ENCODE measurements at places on chromosomes 2 and 18.

DNA sequence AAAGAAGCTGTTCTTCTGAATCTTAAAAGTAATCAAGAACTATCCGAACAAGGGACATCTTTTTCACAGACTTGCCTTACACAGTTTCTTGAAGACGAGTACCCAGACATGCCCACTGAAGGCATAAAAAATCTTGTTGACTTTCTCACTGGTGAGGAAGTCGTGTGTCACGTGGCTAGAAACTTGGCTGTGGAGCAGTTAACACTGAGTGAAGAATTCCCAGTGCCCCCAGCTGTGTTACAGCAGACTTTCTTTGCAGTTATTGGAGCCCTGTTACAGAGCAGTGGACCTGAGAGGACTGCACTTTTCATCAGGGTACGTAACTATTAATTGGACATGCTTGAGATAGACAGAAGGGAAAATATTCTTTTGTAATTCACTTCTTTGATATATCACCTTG is 2.4 kb downstream of the MRPL44 start:
- DNase-seq, result no peak

GRCh38 chr2:124580263-124580662 is 555.2 kb downstream of the CNTNAP5 start:
- no peak for DNase-seq

DNA sequence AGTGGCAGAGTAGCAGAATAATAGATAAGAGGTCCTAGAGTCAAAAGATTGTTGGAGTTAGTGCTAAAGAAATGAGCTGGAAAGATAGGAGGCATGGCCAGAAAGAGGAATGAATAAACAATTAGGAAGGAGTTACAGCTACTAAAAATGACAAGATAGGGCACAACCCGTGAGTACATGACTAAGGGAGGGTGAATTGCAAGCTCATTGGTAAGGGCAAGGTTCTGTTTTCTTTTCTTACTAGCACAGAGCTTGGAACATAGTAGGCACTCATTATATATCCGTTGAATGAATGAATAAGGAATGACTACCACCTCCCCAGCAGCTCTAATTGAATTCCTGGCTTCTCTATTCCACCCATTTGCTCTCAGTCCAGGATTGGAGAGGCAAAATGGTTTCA is 5.7 kb upstream of the MARCO start:
- DNase-seq, result no peak

DNA sequence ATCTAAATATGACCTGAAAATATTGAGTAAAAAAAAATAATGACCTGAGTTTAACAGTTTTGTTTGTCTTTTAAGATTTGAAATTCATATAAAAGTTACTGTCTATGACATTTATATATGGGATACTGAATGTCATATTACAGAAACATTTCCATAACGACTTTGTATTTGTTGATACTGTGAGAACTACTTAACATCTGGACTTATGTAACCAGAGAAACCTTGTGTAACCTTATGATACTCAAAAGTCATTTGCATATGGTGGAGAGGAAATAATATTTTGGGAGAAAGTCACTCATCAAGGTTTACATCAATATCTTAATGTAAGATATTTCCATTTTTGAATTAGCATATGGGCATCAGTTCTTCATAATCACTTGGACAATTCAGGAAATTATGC is 12.6 kb downstream of the MFSD6 start:
- DNase-seq, result no peak

DNA sequence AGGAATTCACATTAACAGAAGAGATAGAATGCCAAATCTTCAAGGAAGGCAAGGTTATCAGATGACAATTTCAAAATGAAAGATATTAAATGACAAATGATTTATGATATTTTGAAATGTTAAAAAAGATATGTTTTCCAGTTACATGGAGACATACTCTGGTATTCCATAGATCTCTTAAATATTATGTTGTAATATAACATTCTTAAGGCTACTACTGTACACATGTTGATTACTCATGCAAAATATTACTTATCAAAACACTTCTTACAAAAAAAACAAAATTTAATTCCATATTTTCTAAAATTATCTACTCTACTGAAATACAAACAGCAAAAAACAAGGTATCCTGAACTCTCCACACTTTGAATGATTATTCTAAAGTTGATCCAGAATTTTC is 22.9 kb downstream of the RTTN start:
- DNase-seq, result no peak

DNA sequence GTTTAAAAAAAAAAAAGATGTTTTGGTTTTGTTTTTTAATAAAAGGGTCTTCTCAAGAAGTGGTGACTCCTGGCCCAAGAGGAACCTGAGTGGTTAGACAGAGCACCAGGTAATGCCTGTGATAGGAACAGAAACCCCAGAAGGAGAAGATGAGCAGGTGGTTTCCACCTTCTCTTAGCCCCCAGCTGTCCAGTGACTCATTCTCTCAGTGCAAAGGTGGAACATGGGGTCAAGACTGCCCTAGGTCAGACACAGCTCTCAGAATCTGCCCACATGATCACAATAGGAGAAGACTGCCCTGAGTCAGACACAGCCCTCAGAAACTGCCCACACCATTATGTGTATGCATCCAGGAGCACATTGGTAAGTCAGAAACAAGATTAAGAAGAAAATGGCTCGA is 61.8 kb downstream of the TBC1D8 start:
- DNase-seq, result no peak

GRCh38 chr2:88099798-88100488 is 27.9 kb downstream of the FABP1 start:
- DNase-seq, result no peak

DNA sequence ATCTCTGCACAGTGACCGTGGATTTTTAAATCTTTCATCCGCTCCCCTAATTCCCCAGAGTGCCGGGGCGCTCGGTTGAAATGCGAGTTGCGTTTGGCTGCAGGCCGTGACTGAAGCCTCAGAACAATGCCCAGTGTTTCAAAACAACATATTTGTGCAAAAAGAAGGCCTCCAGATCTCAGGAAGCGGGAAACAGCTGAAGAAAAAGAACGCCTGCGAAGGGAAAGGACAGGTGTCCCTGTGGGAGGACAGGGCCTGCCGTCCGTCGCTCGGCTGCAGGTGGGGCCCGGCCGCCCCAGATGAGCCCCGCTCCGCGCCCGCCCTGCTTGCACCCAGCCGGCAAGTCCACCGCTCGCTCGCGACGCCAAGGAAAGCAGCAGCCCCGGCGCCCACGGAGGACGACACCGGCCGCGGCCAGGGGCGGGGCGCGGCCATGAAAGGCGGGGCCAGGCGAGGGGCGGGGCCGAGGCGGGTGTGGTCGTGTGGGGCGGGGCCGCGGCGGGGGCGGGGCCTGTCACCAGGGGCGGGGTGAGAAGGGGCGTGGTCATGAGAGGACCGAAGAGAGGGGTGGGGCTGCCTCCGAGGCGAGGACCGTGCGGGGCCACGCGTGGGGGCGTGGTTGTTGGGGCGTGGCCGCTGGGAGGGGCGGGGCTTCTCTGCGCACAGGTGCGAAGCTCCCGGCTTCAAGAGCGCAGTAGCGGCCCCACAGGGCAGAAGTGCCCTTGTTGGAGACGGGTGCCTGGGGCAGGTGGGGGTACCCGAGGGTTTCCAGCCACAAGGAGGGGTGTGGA is 17.6 kb upstream of the BOK start:
- peak; percentile 66 for DNase-seq

DNA sequence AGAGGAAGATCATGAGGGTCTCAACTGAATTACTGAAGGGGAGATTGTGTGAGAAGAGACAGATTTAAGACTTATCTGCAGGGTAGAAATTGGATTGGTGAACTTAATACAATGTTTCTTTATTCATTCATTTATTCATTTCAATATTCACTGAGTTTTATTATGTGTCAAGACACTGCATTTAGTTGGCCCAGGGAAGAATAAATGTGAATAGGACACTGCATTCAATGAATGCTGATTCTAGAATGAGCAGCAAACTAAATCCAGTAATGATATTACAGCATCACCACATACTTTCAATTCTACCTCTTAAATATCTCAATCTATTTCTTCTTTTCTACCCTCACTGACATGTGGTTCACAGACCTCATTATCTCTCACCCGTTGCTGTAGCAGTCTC is 149.0 kb upstream of the TACR1 start:
- no peak for DNase-seq

DNA sequence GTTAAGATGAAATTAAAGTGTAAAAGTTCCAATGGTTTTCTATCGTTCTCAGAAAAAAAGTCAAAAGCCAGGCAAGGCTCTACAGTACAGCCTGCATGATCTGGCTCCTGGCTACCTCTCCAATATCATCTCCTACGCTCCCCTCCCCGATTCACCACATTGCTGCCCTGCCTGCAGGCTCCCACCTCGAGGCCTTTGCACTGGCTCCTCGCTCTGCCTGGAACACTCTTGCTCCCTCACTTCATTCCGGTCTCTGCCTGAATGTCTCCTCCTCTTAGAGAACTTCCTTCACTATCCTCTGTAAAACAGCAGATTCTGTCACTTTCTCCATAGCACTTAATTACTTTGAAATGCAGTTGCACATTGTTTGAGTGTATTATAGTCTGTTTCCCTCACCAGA is 72.5 kb downstream of the KLF7 start:
- no peak for DNase-seq

DNA sequence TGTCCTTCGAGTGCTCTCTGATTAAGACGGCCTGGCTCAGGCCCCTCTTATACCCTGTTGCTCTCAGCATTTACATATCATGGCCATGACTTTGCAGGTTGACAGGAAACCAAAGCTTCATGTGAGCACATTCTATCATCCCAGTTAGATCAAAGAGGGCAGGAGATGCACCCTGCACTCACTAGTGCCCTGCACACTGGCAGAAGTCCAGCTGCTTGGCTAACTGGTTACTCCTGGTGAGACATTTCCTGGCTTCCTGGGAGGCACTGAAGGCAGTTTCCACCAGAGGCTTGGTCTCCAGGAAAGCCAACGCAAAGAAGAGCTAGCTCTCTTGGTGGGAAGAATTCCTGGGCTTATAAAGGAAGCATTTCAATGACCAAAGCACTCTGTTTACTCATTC is 66.3 kb downstream of the LIPG start:
- no peak for DNase-seq

GRCh38 chr2:32947484-32948143 is 861 bp downstream of the LTBP1 start:
- peak; percentile 6 for DNase-seq

DNA sequence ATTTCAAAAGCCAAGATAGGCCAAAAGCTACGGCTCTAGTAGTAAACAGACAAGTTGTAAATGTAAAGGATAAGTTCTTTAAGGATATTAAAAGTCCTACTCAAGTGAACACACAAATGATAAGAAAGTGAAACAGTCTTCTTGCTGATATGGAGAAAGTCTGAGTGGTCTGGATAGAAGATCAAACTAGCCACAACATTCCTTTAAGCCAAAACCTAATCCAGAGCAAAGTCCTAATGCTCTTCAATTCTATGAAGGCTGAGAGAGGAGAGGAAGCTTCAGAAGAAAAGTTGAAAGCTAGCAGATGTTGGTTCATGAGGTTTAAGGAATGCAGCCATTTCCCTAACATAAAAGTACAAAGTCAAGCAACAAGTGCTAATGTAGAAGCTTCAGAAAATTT is 111.7 kb upstream of the ZEB2 start:
- no peak for DNase-seq

DNA sequence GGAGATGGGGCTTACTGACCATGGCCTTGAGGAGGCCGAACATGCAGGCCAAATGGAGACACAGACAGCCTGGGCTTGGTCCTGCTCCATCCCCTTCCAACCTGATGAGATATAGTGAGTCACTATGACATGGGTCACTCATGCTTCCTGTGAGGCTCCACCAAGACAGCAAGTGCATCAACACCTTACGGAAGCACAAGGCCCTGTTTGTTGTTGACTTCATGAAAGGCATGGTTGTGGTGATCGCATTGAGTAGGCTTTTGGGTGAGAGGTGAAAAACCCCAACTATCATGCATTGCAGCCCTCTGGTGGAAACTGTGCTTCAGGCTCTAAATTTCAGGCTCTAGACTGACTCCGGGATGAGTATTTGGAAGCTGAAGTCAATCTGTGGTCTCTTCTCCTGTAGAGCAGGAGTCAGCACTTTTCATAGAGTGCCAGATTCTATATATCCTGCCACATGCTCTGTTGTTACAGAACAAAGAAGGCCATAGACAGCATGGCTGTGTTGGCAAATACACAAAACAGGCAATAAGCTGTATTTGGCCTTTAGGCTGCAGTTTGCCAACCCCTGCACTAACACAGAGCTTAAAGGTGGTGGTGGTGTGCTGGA is 10.1 kb downstream of the IL37 start:
- no peak for DNase-seq

- DNase-seq, result no peak
Measured at GRCh38 chr18:78271790-78272189, 707.8 kb upstream of the SALL3 start.

DNA sequence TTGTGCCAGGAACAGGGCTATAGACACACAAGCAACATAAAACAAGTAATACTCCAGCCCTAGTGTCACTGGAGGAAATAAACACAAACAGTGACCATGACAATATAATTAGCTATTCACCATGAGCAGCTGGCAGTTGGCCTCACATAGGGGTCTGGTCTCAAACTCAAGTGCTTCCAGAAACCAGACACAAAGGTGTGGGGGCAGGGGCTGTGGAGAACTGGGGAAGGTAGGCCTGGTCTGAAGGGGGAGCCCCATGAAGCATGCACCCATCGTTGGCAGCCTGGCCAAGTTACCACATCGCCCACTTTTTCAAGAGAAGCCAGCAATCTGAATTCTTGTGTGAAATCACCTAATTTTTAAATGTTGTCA is 49.5 kb upstream of the SP3 start:
- DNase-seq, result no peak

DNA sequence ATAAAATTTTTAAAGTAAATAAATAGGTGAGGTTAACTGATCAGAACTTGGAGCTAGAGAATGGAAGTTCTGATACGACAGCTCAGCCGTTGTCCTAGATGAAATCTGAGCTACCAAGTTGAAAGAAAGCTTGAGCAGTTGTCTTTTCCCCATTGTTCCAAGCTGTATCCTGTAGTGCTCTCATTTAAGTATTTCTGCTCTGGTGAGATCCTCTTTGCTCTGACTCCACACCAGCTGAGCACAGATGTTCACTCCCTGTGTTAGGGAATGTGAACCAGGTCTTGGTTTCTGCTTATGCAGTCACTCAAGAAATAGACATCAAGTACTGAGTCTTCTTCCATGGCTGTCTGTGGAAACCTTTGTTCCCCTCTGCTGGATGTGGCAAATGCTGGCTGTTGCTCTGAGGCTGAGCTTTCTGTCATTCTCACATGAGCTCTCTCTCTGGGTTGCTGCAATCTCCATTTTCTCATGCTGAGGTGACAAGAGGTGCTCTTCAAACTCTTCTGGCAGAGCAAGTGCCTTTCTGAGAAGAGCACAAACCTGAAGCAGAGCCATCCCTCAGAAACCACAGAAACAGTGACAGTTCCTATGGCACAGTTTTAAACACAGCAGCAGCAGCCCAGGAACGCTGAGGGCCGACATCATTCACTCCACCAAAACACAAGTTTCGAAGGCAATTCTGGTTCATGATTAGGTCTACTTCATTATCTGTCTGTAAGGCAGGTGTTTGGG is 194.1 kb downstream of the SP3 start:
- no peak for DNase-seq

- no peak for DNase-seq
Measured at GRCh38 chr2:147110317-147110716, 734.5 kb upstream of the ACVR2A start.

DNA sequence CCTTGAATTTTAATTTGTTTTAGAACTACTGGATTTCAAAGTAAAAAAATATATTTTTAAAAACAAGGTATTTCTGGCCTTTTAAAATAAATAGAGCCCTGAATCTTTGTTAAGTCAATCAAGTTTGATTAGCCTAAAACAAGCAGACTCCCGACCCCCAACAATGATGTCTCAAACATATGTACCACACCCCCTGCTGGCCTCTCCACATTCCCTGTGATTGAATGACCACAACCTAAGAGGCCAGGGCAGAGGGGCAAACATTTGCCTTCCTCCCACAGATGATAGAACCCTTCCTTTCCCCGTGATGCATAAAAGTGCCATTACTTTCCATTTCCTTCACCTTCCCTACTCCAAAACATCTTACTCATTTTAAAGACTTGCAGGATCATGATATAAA is 130.9 kb downstream of the STK39 start:
- DNase-seq, result no peak

Measured in stimulated activated CD8-positive, alpha-beta memory T cell treated with anti-CD3 and anti-CD28 coated beads, Interleukin-2, amount 100 ng/mL, for 48 hours (primary cell).